Stimulated activated CD4-positive, alpha-beta T cell treated with anti-CD3 and anti-CD28 coated beads, Interleukin-4, amount 100 ng/mL, for 24 hours (primary cell): ENCODE measurements at places on chromosomes 13 and 19.

DNA sequence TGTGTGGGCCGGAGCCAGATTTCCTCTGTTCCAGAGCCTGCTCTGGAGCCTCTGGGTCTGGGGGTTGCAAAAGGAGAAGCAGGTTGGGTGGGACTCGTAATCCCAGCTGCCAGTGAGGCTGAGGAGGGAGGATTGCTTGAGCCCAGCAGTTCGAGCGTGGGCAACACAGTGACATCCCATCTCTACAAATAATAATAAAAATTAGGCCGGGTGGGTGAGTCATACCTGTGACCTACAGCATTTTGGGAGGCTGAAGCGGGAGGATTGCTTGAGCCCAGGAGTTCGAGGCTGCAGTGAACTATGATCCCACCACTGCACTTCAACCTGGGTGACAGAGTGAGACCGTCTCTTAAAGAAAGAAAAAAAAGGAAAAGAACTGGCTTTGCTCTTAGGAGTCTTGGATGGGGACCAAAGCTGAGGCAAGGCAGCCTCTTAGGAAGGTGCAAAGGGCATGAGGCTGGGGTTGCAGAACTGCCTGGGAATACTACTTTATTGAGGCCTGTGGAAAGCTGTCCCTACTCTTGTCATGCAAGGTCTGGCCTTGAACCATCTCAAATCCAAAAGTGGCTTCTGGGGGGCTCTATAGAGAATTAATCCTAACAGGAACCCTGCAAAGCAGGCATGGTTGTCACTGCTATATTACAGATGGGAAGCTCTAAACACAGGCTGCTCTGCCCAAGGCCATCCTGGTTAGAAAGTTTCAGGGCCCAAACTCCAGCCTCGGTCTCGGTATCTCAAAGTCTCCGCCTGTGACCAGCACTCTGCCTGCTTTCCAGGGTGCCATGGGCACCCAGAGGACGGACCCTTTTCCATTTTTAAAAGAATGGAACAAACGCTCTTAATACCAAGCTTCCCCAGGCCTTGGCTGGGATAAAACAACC lies 880 bp upstream of the C19orf12 start:
- no peak for DNase-seq

- DNase-seq = peak; percentile 84
Observed at GRCh38 chr19:47247308-47247990, 8.9 kb upstream of the CCDC9 start.

GRCh38 chr13:24860770-24861169 lies 96.8 kb downstream of the RNF17 start:
- no peak for DNase-seq

- DNase-seq = no peak
Observed at GRCh38 chr13:90156390-90156789, 1191.1 kb upstream of the MIR17HG start.

DNA sequence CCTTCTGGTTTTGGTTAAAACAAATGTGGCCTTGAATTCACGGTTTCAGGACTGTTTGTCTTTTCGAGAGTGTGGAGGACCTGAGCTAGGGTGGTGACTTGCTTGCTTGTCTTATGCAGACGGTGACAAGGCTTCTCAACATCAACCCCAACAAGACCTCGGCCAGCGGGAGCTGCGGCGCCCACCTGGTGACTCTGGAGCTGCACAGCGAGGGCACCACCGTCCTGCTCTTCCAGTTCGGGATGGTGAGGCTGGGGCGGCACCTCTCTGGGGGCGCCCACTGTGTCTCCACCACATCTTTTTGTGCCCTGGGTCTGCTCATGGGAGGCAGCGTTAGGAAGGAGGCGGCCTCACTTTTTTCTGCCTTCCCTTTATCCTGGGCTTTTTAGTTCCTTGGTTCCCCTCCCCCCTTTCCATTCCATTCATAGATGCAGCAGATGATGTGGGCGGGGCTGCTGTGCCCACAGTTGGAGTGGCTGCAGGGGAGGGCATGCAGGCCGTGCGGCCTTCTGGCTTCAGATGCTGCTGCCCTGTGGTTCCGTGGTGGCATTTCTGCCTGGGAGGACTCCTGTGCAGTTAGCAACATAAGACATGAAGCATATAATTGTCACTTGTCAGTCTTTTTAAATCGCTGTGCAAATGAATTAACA lies 23.3 kb downstream of the LAMP1 start:
- DNase-seq = no peak

- DNase-seq = no peak
Observed at GRCh38 chr19:49513746-49514118, 1.3 kb downstream of the FCGRT start.

GRCh38 chr13:90016688-90017087 lies 1330.8 kb upstream of the MIR17HG start:
- no peak for DNase-seq

- DNase-seq = no peak
Observed at GRCh38 chr19:47122359-47123335, 8.0 kb upstream of the SAE1 start.

- DNase-seq = peak; percentile 59
Observed at GRCh38 chr19:47111006-47111621, 2.5 kb downstream of the ZC3H4 start.

DNA sequence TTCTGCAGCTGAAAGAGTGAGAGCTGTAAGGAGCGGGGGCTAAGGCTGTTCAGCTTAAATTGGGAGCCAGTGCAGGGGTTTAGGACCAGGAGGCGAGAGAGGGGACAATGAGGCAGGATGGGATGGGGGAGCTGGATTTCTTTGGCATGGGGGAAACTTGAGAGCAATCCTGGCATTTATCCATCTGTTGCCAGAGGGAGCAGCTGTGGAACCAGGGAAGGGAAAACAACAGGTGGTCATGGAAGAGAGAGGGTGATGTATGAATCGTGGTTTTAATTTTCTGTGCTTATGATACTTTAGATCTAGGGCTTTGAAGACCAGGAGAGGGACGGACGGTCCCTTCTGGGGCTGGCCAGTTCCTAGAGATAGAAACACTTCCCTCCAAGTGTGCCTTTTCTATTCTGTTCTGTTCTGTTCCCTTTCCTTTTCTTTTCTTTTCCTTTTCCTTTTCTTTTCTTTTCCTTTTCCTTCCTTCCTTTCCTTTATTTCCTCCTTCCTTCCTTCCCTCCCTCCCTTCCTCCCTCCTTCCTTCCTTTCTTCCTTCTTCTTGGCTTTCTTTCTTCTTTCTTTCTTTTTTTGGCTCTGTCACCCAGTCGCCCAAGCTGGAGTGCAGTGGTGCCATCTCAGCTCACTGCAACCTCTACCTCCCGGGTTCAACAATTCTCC lies 16.0 kb upstream of the CCL25 start:
- DNase-seq = no peak

GRCh38 chr13:33490461-33491327 lies 205.1 kb upstream of the STARD13 start:
- DNase-seq = no peak

GRCh38 chr19:45496349-45496953 lies 396 bp downstream of the RTN2 start:
- peak; percentile 44 for DNase-seq

DNA sequence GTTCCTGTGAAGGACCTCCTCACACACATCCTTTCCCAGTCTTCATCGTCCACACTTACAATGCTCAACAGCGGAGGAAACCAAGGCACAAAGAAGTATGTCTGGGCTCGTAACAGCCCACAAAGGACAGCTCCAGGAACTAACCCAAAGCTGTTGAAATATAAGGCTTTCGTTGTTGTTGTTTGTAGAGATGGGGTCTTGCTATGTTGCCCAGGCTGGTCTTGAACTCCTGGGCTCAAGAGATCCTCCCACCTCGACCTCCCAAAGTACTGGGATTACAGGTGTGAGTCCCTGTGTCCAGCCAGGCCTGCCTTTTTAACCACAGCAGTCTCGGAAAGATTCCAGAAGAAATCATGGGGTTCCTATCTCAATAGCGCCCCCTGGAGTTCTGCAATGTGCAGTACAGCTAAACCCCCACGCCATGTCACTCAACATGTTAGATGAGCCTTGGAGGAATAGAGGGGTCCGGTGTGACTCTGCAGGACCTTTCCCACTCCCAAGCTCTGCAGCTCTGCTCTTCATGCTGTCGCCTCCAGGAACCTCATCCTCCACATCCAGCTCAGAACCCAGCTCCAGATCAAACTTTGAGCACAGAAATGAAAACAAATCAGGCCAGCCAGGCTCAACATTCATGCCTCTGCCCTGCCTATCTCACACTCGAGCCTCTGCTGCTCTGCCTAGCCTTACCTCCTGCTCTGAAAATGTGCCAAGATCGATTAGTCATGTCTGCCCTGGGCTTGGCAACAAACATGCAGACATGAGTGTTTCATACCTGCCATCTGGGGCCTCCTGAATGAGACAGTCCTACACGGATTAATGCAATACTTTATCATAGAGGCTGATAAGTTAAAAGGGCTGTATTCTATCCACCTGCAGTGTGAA lies 7.5 kb downstream of the PLA2G4C start:
- peak; percentile 42 for DNase-seq

- DNase-seq = no peak
Observed at GRCh38 chr13:91726671-91727070, 328.2 kb downstream of the GPC5 start.

- peak; percentile 73 for DNase-seq
Observed at GRCh38 chr19:42529248-42529764, 1.0 kb upstream of the CEACAM1 start.

GRCh38 chr13:85536706-85537105 lies 262.5 kb downstream of the SLITRK6 start:
- DNase-seq = no peak

DNA sequence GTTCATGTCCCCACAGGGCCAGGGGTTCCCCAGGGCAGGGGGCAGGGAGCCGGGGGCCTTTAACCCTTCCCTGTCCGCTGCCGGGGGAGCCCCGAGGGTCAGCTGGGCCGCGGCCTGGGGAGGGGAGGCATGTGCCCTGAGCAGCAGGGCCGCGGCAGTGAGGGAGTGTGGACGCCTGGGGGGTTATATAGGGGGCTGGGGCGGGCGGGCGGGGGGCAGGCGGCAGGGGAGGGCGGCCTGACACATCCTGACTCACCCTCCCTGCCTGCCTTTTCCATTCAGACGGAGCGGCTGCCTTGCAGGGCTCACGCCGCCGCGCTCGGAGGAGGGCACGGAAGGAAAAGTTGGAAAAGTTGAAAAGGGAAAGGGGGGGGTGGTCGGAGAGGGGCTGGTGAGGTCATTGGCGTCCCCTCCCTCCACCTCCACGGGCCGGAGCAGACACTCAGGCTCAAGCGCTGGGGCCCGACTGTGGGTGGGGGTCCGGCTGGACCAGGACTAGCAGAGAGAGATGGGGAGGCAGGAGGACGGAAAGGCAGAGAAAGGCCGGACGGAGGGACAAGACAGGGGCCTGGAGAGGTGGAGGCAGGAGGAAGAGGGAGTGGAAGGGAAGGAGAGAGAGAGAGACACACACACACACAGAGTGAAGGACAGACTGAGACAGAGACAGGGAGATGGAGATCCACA lies at the start of gene IL11:
TSS of gene IL11 (minus strand) at position 159 of the 684 bp plus-strand sequence. CDS start at position 6, 153 bp downstream.
- no peak for DNase-seq

GRCh38 chr13:33183431-33184111 lies 102.0 kb downstream of the STARD13 start:
- no peak for DNase-seq

GRCh38 chr13:68440874-68441273 lies 1210.7 kb upstream of the PCDH9 start:
- no peak for DNase-seq

- peak; percentile 25 for DNase-seq
Observed at GRCh38 chr13:111177081-111177711, 62.1 kb downstream of the ARHGEF7 start.

DNA sequence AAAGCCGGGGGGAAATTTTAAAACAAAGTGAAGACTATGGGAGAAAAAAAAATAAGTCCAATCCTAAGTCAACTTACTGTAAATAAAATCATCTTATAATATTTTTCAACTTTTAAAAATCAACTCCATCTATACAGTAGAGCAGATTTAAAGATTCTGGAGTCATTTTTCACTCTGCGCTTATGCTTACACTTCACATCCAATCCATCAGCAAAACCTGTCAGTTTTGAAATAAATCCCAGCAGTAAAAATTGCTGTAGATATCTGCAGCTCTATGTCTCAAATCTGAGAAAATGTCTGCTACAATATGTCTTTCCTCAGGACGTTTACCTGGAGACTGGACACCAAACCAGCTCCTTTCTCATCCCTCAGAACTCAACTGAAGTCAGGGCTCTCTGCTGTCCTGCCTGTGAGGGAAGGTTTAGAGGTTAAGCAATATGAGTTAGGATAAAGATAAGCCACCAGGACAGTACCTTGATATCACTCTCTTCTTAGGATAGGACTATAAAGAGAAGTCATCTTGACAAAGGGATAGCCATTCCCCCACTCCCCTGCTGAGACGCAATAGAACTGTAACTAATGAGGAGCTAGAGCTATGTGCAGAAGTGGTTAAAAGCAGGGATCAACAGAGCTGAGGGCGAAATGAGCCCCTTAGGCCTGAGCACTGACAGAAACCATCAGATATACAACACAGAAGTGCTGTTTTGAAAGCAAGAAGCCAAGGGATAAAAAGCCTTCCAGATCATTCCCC lies 254.7 kb upstream of the KLHL1 start:
- no peak for DNase-seq

DNA sequence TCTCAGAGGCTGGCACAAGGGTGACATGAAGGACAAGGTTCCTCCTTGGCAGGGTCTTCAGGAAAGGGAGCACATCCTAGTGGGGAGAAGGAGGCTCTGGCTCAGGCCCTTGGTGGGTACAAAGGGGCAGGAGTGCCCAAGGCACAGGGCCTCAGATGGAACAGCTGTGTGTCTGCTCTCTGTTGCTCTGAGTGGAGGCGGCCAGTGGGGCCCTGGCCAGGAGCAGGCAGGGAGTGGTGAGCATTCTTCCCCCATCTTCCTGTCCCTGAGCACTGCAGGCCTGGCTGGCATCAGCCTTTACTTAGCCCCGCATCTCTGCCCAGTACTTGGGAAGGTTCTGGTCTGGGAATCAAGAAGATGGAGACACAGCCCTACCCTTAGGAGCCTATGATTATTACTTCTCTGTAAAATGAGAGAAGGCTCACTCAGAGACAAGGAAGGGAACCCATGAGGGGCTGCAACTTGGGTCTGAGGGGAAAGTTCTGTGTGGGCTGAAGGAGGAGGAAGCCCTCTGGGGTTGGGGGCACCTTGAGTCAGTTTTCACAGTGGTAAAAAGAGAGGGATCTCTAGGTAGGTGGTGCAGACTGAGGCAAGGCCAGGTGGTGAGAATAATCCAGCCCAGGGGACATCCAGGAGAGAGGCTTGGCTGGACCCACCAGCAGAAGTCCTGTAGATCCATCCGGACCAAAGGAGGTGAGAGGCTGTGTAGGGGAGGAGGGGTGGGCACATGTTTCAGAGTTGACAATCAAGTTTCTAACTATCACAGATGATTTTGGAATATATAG lies 173.5 kb downstream of the TSHZ3 start:
- no peak for DNase-seq

DNA sequence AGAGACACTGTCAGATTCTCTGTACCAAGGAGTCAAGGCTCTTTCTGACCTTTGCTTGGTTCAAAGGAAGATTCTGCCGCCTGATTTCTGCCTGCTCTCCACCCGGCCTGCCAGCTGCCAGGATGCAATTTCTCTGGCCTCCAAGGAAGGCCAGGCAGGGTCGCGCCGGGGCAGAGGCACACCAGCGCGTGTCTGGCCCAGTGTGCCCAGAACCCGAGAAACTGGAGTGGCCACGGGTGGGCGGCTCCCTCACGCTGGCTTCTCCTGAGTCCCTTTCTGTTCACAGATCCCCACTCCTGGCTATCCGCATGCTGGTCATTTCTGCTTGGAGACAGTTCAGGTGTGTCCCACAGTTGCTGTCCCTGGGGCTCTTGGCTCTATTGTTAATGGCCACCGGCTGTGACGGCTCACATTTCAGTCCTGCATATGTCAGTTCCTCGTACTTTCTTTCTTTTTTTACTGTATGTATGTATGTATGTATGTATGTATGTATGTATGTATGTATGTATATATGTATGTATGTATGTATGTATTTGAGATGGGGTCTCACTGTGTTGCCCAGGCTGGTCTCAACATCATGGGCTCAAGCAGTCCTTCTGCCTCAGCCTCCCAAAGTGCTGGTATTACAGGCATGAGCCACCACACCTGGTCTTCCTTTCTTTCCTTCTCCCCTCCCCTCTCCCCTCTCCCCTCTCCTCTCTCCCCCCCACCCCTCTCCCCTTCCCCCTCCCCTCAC lies 16.9 kb downstream of the TMPRSS9 start:
- DNase-seq = no peak
